Fibroblast of pulmonary artery (primary cell): ENCODE measurements at places on chromosomes 13 and 19.

DNA sequence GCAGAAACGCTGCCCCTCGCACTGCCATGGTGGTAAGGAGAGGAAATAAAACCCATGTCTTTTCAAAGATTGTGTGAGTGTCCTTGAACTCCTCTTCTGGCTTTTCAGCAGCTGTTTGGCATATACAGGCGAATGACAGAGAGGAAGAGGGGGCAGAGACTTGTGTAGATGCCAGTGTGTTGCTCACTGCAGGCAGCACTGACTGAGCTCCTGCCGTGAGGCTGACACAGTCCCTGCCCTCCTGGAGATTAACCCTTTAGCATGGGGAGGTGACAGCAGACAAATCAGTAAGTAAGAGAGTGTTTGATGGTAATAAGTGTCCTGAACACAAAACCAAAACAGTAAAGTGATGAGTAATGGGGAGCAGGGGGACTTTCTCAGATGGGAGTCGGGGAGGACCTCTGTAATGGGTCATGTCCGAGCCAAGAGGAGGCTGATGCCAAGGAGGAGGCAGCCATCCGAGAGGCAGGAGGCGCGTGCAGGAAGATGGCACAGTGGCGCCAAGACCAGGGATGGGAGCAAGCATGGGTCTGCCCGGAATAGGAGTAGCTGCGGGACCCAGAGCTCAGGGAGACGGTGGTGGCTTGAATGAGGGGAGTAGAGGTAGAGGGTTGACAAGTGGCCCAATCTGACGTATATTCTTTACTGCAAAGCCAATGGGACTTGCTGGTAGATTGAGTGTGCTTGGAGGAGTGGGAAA is 182.2 kb downstream of the FOXO1 start:
- no peak for DNase-seq

DNA sequence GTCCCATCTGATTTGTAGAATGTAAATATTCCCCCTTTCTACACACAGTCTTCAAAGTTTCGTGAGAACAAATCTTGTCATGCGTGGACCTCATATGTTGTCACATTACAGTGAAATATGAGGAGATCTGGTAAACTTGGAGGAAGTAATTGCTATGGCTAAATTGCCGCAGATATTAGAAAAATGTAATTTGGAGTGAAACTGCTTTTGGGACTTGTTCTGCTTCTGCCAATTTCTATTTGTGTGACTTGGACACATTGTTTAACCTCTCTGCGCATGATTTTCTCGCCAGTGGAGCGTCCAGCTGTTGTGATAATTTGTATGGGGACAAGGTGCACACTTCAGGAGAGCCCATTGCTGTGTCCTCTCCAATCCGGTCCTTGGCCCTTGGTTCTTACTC is 693.1 kb upstream of the SLC10A2 start:
- DNase-seq: no peak

DNA sequence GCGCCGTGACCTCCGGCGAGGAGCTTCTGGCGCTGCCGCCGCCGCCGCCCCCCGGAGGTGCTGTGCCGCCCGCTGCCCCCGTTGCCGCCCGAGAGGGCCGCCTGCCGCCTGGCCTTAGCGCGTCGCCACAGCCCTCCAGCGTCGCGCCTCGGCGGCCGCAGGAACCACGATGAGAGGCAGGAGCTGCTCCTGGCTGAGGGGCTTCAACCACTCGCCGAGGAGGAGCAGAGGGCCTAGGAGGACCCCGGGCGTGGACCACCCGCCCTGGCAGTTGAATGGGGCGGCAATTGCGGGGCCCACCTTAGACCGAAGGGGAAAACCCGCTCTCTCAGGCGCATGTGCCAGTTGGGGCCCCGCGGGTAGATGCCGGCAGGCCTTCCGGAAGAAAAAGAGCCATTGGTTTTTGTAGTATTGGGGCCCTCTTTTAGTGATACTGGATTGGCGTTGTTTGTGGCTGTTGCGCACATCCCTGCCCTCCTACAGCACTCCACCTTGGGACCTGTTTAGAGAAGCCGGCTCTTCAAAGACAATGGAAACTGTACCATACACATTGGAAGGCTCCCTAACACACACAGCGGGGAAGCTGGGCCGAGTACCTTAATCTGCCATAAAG is 4.8 kb downstream of the PDX1 start:
- no peak for DNase-seq

DNA sequence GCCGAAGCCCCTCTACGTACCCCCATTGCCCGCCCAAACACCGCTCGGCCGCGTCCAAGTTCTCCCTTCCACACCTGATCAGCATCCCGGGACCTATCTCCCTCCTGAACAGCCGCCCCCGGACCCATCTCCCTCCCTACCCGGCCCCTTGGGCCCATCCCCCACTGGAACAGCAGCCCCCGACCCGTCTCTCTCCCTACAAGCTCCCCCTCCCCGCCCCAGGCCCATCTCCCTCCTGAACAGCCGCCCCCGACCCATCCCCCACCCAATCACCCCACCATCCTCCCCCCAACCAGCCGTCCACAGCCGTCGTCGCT is 610 bp downstream of the ZSCAN1 start:
- DNase-seq: no peak

- DNase-seq: no peak
Observed at GRCh38 chr13:76863022-76863421, 23.2 kb downstream of the KCTD12 start.

GRCh38 chr13:78680115-78680561 is 21.2 kb upstream of the OBI1 start:
- DNase-seq: no peak

DNA sequence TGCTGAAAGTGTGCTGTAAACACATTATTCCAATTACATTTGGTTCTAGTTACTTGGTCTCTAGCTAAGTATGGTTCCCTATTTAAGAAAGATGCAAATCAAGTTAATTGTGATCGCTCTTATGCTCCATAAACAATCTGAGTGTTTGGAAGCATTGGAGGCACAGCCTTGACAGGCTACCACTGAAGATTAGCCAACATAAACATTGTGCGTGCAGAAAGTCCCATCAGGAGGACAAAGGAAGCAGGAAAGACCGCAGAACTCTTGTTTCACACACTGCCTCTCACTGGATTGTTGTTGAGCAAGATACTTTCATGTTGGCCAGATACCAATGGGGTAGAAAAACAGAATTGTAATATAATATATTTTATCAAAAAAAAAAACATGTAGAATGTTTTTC is 814.4 kb downstream of the EFNB2 start:
- DNase-seq: peak; percentile 61

DNA sequence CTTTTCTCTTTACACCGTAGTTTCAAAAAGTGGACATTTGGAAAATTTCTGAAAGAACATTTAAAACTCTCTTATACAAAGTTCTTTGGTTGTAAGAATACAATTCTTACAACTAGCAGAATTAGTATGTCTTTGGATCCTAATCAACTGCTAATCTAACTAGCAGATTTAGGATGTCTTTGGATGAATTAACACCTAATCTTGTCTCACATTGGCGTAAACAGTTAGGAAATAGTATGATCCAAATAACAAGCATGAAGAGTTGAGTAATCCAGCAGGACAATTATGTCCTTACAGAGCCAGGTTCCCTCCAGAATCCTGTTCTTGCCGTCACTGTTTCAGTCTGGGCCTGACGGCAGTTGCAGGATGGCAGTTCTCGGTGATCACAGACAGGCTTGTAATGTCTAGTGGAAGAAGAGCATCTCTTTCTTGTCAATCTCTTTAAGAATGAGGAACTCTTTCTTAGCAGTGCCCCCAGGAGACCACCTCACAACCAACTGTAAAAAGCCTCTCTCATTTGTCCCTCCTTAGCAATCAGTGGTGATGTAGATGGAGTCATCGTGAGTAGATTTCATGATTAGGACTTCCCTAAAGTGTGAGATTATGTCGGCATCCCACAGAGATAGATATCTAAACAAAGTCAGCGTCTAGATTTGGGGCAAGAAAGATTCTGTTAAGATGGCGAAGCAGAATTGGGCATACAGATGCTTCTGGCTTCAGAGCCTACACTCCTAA is 5.7 kb upstream of the TNFSF13B start:
- DNase-seq: no peak

DNA sequence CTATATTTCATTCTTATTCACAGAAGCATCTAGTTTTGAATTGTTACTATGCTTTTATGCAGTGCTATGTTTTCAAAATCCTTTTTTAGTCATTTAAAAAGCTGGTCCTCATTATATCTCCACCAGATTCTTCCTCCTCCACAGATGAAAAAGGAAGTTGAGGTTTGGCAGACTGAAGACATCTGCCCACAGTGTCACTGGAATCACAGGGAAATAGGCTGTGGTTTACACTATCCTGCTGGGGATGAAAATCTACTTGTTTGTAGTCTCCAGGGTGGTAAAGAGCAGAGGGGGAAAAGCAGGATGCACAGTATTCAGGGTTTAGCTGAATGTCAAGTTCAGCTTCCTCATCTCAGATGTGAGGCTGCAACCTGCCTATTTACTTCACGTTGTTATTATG is 351.2 kb downstream of the DNAJC15 start:
- peak; percentile 66 for DNase-seq

DNA sequence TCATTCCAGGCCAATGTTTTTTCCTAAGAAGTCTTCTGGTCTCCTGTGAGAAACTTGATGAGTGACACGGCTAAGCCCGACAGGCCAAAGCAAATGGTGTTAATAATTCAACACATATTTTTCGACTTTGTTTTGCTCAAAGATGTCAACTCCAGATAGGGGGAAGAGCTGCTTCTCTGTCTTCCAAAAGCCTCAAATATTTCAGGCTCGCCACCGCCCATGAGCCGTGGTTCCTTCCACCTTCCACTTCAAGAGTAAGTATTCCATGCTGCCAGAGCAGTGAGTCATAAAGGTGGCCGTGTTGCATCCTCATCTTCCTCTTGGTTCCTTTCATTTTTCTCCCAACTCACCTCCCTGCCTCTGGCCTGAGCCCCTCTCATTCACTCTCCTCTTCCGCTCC is 272.6 kb downstream of the EFNB2 start:
- no peak for DNase-seq

- DNase-seq: no peak
Observed at GRCh38 chr13:39840201-39840600, 184.7 kb downstream of the COG6 start.

- no peak for DNase-seq
Observed at GRCh38 chr19:710767-711166, 2.0 kb downstream of the PALM start.

GRCh38 chr13:43095771-43096719 is 72.7 kb downstream of the DNAJC15 start:
- DNase-seq: peak; percentile 40

DNA sequence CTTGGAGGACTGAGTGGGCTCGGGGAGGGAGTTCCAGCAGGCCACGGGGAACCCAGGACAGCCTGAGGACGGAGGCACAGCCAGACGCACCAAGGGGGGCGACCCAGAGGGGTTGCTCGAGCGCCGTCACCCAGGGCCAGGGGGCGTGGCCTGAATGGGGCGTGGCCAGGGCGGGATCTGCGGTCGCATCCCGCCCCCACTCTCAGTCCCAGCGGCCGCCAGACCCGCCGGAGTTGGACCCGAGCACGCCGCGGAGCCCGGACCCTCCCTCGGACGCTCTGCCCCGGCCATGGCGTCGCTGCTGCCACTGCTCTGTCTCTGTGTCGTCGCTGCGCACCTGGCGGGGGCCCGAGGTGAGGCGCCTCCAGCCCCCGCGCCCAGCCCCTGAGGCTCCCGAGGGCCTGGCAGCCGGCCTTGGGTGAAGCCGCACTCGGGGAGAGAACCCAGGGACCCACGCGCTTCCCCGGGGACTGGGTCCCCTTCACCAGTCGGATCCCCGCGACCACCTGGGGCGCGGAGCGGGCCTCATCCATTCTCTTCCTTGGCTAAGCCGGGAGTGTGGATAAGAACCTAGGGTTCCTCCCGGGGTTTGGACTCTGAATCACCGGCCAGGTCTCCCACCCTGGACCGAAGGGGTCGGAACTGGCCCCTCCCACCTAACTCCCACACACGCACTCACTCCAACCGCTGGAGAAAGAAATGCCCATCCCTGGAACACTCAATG is at the start of gene CILP2:
CILP2 (plus strand) TSS at position 205 of the 724 bp plus-strand sequence; CDS start at position 290, 85 bp downstream.
- DNase-seq: no peak

DNA sequence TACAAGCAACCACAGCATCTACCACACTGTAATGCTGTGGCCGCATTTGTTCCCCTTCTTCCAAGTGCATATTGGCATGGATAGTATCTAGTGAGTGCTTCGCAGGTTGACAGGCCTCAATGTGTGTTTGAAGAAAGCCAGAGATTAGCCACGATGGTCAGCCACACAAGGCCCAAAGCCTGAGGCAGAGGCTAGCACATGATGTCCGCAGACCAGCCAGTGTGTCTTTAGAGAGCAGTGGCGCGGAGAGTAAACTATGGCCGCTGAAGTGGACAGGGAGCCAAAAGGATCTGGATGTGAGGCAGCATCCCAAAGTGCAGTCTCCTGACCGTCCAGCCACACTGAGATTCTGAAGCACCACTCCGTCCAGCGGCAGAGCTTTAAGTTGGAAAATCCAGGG is 36.0 kb downstream of the BRD4 start:
- DNase-seq: no peak

DNA sequence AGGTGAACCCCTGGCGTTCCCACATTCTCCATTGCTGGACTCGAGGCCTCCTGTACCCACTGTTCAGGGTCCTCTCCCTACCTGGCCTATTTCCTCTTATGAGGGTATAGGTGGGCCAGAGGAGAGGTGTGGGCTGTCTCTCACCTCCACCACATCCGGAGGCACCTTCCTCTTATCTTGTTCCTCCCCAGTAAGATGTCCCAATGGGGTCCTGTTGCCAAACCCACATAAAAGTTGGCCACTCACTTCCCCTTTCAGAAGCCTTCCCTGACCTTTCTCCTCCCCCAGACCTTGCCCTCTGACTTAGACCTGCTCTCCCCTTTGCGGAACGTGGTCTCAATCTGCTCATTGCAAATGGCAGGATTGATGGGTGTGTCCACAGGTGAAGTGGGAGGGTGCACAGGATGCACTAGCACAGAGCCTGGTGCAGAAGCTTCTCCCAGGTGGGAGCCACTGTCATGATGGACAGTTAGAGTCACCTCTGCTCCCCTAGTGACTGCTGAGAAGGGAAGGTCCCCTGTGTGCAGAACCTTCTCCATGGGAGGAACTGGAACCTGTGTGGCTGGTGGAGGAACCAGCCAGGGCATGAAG is 1.3 kb downstream of the CYP4F3 start:
- DNase-seq: no peak

- no peak for DNase-seq
Observed at GRCh38 chr19:4695224-4695731, 25.1 kb upstream of the MYDGF start.

DNA sequence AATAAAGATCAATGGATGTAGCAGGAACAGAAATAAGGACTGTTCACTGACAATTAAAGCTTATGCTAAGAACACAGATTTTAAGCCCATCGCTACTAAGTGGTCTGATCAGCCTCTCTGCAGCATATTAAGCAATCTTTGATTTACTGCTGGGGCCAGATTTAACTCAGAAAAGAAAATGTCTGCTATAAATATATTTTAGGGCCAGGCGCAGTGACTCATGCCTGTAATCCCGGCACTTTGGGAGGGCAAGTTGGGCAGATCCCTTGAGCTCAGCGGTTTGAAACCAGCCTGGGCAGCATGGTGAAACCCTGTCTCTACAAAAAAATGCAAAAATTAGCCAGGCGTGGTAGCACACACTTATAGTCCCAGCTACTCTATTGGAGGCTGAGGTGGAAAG is 43.0 kb downstream of the METTL21C start:
- peak; percentile 18 for DNase-seq
